ENCODE measurements at places on chromosomes 5 and 9.
A peak's percentile ranks its signal among the peaks of the same experiment; 100 is the strongest.

- no peak for DNase-seq
Observed at GRCh38 chr5:143064218-143064641, 294.1 kb downstream of the ARHGAP26 start.

- DNase-seq: no peak
Observed at GRCh38 chr5:56413546-56413945, 180.4 kb upstream of the ANKRD55 start.

DNA sequence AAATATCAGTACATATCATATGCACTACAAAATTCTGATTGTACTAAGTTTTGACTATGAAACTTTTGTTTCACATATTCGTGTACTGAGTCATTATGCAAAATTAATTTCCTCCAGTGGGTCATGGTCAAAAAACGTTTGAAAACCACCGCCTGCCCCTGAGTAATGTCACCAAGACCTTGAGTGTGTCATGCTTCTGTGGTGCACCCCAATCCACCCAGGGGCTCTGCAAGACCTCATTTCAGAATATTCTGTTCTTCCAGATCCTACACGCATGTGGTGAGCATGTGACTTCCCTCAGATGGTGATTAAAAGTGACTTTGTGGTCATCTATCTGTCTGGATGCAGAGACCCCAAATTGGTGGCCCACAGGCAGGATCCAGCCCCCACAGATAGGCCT lies 31.0 kb downstream of the ABLIM3 start:
- DNase-seq: peak; percentile 86

DNA sequence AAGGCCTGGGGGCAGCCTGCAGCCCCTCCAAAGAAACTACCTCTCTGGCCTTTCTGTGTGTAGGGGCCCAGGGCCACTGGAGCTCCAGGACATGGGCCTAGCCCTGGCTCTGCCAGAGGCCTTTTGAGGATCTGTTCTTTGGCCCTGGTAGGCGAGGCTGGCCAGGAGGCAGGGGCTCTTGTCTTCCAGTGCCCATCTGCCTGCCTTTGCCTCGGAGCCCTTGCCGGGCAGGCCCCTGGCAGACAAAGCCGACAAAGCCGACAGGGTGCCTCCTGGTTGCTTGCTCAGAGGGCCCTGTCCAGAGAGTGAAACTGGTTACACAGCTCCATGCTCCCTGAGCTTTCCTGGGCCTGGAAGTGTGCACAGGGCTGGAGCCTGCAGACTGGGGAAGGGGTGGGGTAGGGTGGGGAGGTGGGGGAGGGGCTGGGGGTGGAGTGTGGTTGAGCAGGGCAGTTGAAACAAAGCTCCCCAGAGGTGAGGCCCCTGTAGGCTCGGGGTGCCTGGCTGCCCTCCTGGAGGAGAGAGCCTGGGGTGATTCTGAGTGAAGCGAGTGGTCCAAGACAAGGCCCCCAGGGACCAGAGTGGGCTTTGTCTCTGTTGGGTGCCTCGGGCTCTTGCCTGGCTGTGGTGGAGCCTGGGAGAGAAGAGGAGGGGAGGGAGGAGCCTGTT lies 29.3 kb downstream of the PTPA start:
- peak; percentile 55 for DNase-seq

DNA sequence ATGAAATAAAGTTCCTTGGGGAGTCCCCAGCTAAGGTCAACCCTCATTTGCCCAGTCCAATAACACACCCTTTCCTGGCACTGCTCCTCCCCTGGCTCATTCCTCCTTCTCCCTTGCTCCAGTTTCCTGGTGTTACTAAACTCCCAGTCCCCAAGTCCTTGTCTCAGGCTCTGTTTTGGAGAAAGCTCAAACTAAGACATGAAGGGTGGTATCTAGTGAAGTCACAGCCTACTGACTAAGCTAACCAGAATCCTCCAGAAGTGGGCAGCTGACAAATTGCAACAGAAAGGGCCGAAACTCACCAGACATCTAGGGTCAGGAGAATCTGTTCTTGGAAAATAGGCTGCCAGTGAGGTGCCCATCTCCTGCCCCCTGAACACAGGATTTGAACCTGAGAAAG lies 118.7 kb upstream of the NEK6 start:
- DNase-seq: peak; percentile 67

GRCh38 chr5:40402007-40402364 lies 277.7 kb upstream of the PTGER4 start:
- peak; percentile 82 for DNase-seq

- DNase-seq: no peak
Observed at GRCh38 chr9:127837346-127837745, 17.1 kb downstream of the ENG start.

DNA sequence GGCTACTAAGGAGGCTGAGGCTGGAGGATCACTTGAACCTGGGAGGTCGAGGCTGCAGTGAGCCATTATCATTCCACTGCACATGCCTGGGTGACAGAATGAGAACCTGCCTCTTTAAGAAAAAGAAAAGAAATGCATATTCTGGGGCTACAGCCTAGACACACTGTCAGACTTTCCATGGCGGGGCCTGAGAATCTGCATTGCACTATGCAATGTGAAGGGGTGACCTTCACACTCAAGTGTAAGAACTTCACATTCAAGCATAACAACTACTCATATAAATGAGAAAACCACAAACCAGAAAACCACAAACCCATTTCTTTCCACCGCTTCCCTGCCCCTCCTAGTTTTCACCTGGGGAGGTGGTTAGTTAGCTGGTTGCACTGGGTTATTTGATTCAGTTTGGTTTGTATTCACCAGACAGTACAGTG lies 18.0 kb upstream of the FBP2 start:
- DNase-seq: no peak

GRCh38 chr5:9545992-9546851 lies at the start of gene SEMA5A:
SEMA5A (minus strand) TSS chr5:9546075; CDS start chr5:9379946, 166,129 bp downstream.
- DNase-seq: peak; percentile 78

GRCh38 chr5:150419630-150420270 lies 7.0 kb upstream of the CD74 start:
- DNase-seq: no peak

GRCh38 chr5:34970552-34970951 lies 41.2 kb downstream of the DNAJC21 start:
- no peak for DNase-seq

DNA sequence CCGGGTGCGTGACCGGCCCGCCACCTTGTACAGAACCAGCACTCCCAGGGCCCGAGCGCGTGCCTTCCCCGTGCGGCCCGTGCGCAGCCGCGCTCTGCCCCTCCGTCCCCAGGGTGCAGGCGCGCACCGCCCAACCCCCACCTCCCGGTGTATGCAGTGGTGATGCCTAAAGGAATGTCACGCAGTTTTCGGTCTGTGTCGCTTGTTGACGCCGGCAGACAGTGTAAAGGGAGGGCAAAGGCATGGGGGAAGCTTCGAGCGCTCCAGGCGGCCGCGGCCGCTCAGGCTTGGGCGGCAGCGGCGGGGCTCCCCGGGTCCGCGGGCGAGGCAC lies 1.3 kb downstream of the LRRC26 start:
- no peak for DNase-seq

Data from iris pigment epithelial cell (primary cell).